ENCODE measurements at places on chromosomes 1 and 21.

GRCh38 chr1:169848456-169848855 is 45.2 kb downstream of the SCYL3 start:
- DNase-seq = no peak

DNA sequence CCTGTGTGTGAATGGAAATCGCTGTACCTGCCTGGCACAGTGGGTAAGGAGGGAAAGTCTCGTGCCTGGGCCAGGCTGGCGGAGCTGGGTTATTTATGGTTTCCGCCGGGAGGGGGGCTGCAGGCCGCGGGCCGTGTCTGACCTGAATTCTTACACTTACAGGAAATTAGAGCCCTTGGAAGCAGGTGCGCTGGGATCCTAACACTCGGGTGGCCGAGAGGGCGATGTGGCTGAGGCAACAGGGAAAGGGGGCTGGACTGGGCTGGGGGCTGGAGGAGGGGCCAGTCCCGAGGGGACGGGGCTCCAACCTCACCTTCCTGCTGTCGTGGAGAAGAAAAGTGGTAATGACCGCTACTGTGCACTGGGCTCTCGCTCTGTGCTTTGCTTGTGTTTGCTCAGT is 109.4 kb upstream of the WNT4 start:
- DNase-seq = no peak

GRCh38 chr1:198672124-198672523 is 33.3 kb downstream of the PTPRC start:
- DNase-seq = no peak

DNA sequence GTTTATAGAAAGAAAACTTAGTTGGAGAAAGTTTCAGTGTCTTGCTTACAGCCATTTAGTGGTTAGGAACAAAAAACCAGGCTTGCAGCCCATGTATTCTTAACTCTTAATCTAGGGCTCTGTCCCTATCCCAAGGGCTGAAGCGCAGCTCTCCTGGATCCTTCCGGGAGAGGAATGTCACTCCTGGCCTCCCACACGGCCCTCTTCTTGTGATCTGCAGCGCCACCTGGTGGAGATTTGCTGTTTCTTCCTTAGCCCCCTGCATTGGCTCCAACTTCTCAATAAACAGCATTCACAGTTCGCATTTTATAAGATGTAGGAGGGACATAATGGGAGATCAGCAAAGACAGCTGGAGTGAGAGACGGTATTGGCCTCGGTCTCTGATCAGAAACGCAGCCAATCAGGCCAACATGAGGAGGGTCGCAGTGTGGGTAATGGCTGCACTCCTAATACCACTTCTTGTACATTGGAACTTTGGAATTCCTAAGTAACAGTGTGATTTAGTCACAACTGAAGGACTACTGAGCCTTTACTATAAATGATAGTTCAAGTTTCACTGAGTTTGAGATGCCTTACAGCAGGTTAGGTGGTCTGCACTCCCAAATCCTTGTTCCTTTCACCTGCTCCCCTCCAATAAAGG is 283.4 kb downstream of the ASTN1 start:
- DNase-seq = peak; percentile 70

DNA sequence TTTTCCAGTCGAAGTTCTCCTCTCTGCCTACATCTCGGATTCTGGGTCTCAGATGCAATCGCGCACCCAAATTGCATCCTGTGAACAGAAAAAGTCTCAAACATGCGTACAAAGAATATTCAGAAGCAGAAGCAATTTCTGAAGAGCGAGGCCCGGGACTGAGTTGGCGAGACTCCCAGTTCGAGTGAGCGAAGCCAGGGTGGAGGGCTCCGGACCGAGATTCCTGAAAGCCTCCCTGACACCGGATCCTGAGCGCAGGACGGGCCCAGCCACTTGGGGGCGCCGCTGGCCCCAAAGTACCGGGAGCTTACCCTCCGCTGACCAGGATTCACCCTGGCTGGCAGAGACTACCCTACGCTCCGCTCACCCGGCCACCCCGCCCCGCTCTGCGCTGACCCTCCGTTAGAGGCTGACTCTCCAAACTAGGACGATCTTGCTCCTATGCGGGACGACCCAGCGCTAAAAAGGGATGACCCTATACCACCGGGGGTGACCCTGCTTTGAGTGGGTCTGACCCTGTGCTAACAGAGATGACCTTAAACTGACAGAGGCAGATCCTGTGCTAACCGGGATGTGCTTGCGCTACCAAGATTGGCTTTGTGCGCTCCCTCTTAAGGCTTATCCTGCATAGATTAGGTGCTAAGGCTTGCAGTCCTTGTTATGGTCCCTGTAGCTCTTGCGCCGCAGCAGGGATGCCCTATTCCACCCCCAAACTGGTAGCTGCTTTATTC is 12.1 kb downstream of the FOXD2 start:
- peak; percentile 47 for DNase-seq

DNA sequence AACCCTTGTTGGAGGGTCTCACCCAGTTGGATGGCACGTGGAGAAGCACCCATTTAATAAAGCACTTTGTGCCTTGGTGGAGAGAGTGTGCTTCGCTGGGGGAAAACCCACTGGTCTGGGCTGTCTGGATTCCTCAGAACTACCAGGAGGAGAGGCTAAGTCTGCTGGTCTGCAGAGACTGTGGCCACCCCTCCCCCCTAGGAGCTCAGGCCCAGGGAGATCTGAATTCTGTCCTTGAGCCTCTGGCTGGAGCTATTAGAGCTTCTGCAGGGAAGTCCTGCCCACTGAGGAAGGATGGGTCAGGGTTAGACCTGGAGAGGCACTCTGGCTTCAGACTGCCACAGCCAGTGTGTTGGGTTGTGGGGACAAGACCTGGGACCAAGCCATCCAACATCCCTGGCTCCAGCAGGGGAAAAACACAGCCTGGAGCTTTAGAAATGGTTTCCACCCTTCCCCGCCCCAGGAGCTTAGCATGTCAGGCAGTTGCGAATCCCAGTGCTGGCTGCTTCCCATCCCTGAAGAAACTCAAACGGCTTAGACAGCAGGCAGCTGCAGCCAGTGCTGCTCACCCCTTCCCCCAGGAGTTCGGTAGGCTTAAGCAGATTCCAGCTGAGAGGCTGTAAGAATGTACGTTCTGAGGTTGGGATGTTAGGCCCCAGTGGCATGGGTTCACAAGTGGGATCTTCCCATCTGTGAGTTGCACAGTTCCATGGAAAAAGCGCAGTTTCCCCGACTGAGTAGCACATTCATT is 288.3 kb downstream of the TGFB2 start:
- DNase-seq = no peak

DNA sequence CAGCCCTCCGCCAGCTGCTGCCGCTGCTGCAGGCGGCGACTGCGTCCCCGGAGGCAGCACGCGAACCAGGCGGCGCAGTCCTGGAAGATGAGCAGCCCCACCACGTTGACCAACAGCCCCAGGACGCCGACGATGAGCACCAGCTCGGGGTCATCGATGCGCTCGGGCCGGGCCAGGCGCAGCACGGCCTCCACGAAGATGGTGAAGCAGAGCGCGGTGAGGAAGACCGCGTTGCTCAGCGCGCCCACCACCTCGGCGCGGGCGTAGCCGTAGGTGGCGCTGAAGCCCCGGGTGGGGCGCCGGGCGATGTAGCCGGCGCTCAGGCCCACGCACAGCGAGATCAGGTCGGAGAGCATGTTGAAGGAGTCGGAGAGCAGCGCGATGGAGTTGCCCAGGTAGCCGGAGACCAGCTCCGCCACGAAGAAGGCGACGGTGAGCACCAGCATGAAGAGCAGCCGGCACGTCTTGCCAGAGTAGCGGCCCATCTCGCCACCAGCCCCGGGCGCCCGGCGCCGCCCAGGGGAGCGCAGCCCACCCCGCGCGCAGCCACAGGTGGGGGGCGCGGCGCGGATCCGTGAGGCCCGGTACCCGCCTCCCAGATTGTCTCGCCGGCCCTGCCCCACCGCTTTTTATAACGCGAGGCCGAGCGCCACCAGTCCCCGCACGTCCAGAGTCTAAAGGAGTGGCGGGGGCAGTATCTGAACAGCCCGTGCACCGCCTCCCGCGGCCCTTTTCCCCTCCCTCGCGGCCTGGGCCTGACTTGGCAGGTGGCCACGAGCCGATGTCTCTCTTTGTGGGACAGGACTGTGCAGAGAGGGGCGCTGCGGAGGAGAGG is at the start of gene SLC30A10:
SLC30A10 (minus strand) TSS at position 602 of the 835 bp plus-strand sequence; CDS start at position 485, 117 bp downstream.
- peak; percentile 28 for DNase-seq

GRCh38 chr21:35198982-35199732 is 150.1 kb upstream of the RUNX1 start:
- DNase-seq = no peak

GRCh38 chr1:19034721-19035120 is 78.2 kb upstream of the IFFO2 start:
- DNase-seq = no peak

- no peak for DNase-seq
Observed at GRCh38 chr1:156259805-156260204, 11.9 kb upstream of the PAQR6 start.

- DNase-seq = no peak
Observed at GRCh38 chr1:41184446-41184845, 57.7 kb downstream of the SCMH1 start.

GRCh38 chr1:4010814-4011605 is 110.9 kb upstream of the C1orf174 start:
- no peak for DNase-seq

DNA sequence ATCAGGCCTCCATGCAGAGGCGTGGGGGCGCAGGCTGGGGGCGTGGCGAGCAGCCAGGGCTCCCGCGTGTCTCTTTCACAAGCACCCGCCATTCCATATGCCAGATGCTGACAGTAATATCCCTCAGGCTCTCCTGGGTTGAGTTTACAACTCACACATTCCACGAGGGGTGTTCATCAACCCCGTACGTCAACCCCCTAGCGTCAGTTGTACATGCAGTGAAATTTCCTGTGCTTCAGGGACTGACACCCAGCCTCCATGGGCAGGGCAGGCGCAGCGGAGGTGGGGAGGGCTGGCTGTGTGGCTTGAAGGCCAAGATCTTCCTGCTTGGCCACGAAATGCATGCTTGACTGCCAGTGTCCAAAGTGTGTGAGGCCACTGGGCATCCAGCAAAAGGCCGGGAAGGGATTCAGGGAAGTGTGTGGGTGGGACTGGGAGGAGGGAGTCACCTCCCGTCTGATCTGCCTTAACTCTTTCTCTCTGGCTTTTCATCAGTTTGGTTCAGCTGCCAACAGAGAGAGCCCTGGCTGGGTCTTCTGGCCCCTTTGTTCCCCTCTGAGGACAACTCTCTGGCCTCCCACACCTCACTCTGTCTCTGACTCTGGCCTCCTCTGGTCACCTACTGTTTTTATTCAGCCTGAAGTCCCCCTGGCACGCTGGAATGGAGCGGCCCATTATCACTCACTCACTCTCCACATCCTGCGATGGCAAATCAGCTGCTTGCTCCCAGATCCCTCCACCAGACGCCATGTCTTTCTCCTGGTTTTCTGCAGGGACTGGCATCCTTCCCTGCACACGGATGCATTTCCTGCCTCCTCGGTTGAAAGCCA is 33.8 kb downstream of the CLIC6 start:
- peak; percentile 73 for DNase-seq

DNA sequence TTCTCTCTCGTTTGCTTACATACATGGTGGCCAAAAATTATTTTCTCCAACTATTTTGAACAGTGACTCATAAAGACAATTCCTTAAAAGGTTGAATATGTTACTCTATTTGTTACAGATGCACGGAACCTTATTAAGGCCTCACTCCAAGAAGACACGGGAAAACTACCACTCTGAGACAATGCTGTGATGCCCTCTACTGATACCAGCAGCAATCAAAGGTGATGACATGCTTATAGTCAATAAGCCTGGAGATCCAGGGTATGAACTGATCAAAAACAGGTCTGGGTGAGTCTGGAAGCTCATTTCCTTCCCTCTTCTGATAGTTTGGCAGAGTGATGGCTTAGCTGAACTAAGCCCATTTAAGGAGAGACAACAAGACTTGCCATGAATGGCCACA is 563.0 kb downstream of the LRRIQ3 start:
- no peak for DNase-seq

GRCh38 chr1:62271948-62272728 is 47.1 kb downstream of the KANK4 start:
- no peak for DNase-seq

- no peak for DNase-seq
Observed at GRCh38 chr1:107981277-107981676, 16.3 kb upstream of the VAV3 start.

GRCh38 chr1:233269656-233270055 is 25.9 kb downstream of the PCNX2 start:
- no peak for DNase-seq

- no peak for DNase-seq
Observed at GRCh38 chr1:167950569-167950968, 13.7 kb upstream of the MPC2 start.

DNA sequence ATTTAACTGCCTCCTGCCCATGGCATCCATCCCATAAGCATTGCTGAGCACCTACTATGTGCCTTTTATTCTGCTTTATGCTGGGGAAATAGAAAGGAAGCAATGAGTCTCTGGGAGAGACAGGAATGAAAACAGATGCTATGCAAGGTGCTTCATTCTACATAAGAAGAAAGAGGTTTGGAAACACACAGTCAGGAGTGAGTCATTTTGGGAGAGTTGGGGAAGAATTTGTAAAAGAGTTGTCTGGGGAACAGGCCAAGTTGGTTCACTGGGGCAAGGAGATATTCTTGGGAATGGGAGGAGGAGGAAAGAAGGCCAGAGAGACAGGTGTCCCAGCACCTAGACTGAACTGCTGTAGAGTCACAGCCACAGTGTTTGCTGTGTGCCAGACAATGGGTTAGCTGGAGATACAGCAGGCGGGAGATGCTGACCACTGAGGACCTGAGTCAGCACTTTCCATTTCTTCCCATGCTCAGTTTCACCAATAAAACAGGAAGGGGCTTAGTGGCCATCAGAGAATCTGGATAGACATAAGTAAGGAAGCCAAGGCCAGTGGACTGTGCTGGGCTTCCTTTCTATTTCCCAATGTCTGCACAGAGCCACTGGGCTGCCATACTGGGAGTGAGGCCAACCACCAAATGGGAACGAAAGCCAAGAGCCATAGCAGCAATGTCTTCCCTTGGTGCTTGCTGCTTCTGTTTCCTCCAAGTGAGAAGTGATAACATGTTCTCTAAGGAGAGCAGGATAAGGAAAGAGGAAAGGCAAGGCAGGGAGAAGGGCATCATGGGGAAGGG is 187.7 kb upstream of the USP24 start:
- DNase-seq = no peak

DNA sequence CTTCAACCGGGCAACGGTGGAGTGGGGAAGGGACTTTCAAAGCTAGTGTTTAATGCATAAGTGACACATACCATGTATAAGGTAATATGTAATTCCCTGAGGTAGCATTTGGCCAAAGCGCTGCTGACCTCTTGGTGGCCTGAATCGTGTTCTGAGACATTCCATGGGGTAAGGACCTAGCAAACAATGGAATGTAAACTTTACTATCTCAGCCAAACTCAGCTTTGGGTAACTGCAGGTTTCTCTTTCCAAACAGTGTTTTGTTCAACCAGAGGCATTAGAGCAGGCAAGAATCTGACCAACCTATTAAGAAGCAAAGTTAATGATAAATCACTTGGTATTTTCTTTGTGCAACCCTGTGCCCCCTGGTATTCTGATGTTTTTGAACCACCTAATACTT is 22.0 kb downstream of the TGFB2 start:
- no peak for DNase-seq

GRCh38 chr1:37722181-37723071 is 30.1 kb downstream of the CDCA8 start:
- no peak for DNase-seq

- DNase-seq = no peak
Observed at GRCh38 chr1:11013160-11013531, 692 bp downstream of the TARDBP start.

- DNase-seq = no peak
Observed at GRCh38 chr1:42923367-42924081, 35.1 kb downstream of the SLC2A1 start.

- no peak for DNase-seq
Observed at GRCh38 chr1:210384625-210385024, 55.9 kb downstream of the HHAT start.

Data from left cardiac atrium (tissue), 4 donors.